HT1080 (cell line): ENCODE measurements at places on chromosomes 16 and 17.
A peak's percentile ranks its signal among the peaks of the same experiment; 100 is the strongest.

- DNase-seq, result peak; percentile 73
Observed at GRCh38 chr17:36524428-36524876, 10.2 kb downstream of the MYO19 start.

- no peak for DNase-seq
Observed at GRCh38 chr16:66103211-66103610, 263.3 kb upstream of the CDH5 start.

GRCh38 chr16:8660841-8661301 is 13.5 kb upstream of the ABAT start:
- peak; percentile 59 for DNase-seq

DNA sequence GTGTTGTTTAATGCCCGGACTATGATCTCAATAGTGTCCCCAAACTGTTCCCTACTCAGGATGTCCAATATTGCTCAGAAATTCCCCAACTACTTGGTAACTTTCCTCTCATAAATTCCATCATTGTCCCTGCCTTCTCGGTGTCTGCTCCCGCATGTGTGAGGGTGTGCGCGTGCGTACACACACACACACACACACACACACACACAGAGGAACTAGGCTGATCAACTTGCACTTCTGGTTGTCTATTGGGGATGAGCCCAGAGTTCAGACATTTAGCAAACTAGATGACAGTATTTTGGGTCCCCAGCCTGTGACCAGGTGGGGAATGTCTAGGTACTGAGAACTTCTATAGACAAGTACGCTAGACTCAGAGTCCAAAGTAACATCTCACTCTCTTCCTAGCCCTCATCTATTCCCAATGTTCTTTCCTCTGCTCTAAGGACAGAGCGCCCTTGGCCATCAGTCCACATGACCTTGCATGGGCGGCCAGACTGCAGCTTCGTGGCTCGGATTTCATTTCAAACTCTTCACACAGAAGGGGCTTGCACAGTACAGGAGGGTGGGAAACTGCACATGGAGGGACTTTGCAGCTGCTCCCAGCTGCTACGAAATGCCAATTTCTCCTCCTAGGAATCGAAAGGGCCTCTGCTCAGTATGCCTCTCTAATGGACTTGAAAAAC is 5.3 kb downstream of the HS3ST3A1 start:
- peak; percentile 57 for DNase-seq

GRCh38 chr17:76154292-76154691 is 13.2 kb upstream of the FOXJ1 start:
- DNase-seq, result no peak

DNA sequence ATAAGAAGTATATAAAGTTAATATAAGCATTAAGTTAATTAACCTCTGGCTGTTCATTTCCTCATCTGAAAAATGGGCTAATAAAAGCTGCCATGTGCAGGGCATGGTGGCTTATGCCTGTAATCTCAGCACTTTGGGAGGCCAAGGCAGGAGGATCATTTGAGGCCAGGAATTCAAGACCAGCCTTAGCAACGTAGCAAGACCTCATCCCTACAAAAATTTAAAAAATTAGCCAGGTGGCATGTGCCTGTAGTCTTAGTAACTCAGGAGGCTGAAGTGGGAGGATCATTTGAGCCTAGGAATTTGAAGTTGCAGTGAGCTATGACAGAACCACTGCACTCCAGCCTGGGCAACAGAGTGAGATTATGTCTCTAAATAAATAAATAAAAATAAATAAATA is 40.6 kb upstream of the MMD start:
- DNase-seq, result no peak
